ENCODE measurements at places on chromosomes 11 and 22.

DNA sequence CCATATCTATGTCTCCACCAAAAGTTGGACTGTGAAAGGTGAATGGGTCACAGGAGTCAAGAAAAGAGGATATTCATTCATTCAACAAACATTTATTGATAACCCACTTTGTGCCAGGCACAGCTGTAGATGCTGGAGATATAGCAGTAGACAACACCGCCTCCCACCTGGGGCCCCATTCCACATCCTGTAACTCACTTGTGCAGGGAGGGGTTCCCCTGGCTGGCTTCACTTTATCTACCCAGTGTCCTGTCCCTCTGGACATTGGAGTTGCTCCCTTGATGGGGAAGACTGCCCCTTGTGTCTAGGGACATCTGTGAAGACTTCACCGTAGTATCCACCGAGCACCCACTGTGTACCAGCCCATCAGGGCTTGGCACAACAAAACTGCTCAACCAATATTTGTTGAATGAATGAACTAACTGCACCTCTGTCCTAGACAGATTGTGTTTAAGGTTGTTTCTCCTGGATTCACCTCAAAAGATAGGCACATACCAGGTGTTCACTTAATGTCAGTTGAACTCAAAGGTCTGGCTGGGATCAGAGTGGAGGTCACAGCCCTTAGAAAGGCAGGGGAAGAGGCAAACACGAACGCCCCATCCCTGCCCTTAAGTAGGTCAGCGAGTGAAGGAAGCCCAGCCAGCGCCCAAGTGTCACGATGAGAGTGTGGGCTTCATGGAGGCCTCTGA, 1.4 kb upstream of the OVOL1 start:
- DNase-seq, result no peak

GRCh38 chr11:113817162-113817561, 37.6 kb downstream of the CLDN25 start:
- no peak for DNase-seq

DNA sequence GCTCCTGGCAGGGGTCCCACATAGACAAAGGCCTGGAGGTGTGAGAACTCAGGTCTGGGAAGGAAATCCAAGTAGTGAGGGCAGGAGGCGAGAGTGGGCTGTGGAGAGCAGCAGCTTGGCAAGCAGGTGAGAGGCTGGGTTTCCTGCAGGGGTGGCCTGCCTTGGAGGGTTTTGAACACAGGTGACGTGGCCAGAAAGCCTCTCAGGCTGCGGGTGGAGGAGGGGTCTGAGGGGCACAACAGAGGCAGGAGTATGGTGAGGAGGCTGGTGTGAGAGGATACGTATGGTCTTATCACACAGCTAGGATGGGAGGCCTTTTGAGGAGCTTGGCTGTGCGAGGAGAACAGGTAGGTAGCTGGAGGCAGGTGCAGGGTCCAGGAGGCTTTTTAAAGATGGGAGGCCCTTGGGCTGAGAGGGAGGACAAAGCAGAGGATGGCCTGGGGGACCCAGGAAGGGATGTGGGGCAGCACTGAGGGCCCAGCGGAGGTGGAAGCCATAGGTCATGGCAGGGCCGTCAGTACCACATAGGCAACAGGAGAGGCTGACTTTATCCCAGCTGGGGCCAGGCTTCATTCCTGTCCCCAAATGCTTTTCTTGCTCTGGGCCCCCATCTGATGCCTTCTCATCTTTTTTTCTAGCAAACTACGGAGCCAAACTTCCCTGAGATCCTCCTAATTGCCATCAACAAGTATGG, 84.4 kb downstream of the MYO7A start:
- no peak for DNase-seq

GRCh38 chr22:23555118-23555517, 25.0 kb downstream of the IGLL1 start:
- no peak for DNase-seq

DNA sequence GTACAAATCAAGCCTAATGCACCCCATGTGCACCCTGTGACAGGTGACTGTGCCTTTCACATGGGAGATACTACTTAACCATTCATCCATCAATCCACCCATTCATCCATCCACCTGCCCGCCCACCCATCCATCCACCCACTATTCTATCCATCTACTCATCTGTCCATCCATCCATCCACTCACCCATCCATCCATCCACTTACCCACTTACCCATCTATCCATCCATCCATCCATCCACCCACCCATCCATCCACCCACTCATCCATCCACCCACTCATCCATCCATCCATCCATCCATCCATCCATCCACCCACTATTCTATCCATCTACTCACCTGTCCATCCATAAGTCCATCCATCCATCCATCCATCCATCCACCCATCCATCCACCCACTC, 7.5 kb downstream of the C11orf24 start:
- no peak for DNase-seq

- DNase-seq, result peak; percentile 75
These were observed 24.0 kb upstream of the SMIM38 start for GRCh38 chr11:69131644-69132300.

DNA sequence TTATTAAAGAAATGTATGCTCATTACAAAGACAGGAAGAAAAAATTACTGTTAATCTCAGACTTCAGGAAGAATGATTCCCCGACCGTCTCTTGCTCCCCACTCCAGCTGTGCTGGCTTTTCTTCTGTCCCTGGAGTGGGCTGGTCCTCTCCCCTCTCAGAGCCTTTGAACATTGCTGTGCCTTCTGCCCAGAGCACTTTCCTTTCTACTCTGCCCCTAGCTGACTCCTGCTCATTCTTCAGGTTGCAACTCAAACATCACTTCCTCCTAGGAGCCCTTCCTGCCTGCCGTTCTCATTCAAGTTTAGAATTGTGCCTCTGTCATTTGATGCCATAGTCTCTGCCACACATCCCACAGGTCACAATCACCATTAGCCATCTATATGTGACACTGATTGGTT, 329.5 kb downstream of the MIAT start:
- no peak for DNase-seq

- no peak for DNase-seq
These were observed 106.7 kb upstream of the CCT8L2 start for GRCh38 chr22:16699326-16699725.

- DNase-seq, result no peak
These were observed 2222.5 kb downstream of the LRRC4C start for GRCh38 chr11:39236916-39237315.

DNA sequence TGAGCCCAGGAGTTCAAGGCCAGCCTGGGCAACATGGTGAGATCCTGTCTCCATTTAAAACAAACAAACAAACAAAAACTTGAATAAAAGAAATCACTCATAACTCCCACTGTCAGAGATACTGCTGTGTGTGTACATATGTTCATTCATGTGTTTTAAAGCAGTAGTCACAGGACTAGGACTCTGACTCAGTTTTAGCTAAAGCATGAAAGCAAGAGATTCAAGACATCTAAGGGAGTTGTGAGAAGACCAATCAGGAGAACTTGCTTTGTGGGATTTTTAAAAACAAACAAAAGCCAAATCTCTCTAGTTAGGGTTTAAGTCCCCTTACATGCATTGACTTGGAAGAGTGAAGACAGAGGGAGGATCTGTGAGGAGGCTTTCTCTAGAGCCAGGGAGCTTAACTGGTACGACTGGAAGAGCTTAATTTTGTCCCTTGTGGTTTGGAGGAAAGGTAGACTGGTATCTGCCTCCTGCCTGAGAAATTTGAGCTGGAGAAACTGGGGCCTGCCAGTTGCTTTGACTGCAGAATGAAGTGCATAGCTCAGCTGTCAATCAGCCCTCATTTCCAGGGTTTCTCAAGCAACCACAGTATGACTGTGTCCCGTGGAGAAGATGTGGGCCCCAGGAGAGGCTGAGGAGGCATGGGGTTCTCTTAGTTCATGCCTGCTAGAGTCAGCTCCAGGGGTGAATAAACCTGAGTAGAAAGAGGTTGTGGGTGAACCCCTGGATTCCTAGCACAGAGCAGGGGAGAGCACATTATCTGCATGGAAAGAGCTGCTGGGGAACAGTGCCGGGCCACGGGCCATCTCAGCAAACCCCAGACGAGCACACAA, 30.6 kb downstream of the EXPH5 start:
- no peak for DNase-seq

GRCh38 chr11:4071914-4072313, 22.7 kb upstream of the RRM1 start:
- DNase-seq, result no peak

- no peak for DNase-seq
These were observed 86.9 kb upstream of the IGLL5 start for GRCh38 chr22:22800716-22801115.

DNA sequence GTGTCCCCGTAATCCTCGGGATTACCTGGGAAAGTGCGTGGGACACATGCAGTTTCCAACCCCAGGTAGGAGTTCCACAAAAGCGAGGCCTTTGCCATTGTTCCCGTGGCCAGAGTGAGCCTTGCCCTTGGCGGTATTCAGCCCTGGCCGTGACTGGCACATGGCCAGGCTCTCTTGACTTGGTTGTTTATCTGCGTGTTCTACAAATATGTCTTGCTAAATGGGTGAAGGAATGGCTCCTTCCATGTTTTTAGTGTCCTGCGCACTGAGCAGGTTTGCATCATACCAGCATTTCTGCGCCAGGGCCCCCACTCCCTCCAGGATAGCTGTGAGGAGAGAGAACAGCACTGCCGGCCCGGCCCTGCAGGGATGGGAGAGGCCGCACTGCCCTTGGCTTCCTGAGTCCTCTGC, 20.0 kb downstream of the POLR3H start:
- DNase-seq, result no peak

- no peak for DNase-seq
These were observed 291.4 kb downstream of the ST3GAL4 start for GRCh38 chr11:126646701-126647557.

DNA sequence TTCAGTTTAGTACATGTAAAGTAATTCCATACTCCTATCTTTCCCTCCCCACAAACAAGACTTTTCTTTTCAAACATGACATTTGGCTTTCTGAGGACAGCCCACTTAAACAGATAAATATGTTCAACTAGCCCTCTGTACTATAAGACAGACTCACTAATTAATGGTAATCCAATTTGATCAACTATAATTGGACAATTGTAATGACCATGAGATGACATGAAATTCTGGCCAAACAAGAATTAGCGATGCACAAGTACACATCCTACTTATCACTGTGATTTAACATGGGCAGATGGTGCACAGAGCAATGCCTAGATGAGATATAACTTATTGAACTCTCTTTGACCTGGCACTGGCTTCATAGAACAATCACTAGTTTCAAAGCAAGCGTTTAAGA, 1033.7 kb upstream of the CCDC90B start:
- DNase-seq, result no peak

DNA sequence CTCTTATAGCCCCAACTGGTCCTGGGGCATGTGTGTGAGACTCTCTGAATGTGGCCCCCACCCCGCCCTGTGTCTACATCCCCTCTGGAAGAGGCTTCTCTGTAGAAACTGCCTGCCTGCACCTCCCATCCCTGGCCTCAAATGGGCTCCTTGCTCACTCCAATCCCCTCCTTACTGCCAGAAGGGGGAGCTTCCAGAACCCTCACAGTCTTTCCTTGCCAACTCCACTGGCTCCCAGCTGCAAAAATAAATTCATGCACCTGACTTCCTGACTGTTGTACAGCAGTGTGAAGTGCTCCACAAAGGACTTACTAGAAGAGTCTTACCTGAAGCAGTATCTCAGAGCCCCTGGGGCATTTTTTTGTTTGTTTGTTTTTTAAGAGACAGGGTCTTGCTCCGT, 15.2 kb upstream of the SERPIND1 start:
- DNase-seq, result no peak

Data from HEK293T (cell line).